Naive thymus-derived CD8-positive, alpha-beta T cell (primary cell): ENCODE measurements at places on chromosomes 12 and 14.

DNA sequence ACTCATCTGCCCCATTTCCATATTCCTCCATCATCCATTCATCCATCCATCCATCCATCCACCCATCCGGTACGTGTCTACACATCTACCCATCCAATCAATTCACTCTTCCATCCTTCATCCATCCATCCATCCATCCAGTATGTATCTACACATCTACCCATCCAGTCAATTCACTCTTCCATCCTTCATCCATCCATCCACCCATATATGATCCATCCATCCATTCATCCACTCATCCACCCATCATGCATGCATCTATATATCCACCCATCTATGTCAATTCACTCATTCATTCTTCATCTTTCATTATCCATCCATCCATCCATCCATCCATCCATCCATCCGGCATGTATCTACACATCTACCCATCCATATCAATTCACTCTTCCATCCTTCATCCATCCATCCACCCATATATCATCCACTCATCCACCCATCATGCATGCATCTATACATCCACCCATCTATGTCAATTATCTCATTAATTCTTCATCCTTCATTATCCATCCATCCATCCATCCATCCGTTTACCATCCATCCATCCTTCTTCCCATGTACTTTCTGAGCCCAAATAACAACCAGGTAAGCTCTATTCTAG is 108.6 kb upstream of the NOS1 start:
- no peak overlapping the region for H3K4me3 ChIP-seq
- H3K27ac ChIP-seq, result no peak overlapping the region
- H3K27me3 ChIP-seq, result peaks cover 4% of the 10 kb centered on the region
- no peak for DNase-seq

- H3K4me3 ChIP-seq, result no peak overlapping the region
Observed at GRCh38 chr14:58863661-58864345, 226.0 kb downstream of the DACT1 start.

- no peaks in the 10 kb centered on the region for H3K27me3 ChIP-seq
- H3K4me3 ChIP-seq, result peak overlapping the region; percentile 73
- H3K4me1 ChIP-seq, result peaks cover 21% of the 10 kb centered on the region
Observed at GRCh38 chr12:120586206-120586605, 5.0 kb upstream of the POP5 start.

DNA sequence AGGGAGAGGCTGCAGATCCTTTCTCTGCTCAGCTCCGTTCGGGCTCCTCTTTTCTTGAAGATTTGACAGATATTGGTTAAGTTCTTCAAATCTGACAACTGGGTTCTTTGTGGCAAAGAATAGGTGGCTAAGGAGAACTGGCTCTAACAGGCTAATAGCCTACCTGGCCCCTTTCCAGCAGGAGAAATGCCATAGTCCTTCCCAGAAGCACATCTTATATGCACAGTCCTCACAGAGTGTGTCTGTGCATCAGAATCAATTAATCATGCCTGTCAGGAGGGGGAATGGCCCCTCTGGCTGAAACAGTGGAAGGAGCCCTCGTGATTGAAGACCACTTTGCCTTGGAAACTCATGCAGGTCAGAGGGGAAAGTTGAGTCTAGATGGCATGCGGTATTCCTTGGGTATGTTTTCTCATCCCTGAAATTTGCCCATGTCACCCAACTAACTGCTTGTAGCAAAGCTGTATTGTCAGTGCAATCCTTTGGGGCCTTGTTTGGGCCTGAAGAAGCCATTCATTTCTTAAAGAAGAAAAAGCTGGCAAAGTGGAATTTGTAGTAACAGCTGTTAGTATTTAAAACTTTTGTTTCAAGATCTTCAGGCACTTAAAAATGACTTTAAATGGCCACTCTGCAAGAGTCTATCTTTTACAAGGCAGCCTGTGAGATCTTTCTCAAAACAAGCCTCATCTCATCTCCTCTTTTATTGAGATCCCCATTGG is 251.5 kb downstream of the ZFP36L1 start:
- DNase-seq, result no peak
- H3K27me3 ChIP-seq, result no peaks in the 10 kb centered on the region
- peaks cover 15% of the 10 kb centered on the region for H3K4me1 ChIP-seq
- H3K4me3 ChIP-seq, result no peak overlapping the region
- peaks cover 3% of the 10 kb centered on the region for H3K36me3 ChIP-seq
